ENCODE measurements at places on chromosomes 5 and 9. TPM values are rescaled to one million over a fixed set of nuclear protein-coding genes. Genes with fewer than 3 reads are reported as not detected.

BHMT2 gene
- total RNA-seq, result 0.69 TPM

PAIP2 gene
- 52.6 TPM for total RNA-seq

SCGB3A2 gene
- not detected for total RNA-seq

ELOVL7 gene
- 1.00 TPM for total RNA-seq

LRRC19 gene
- total RNA-seq, result not detected

PCDHB6 gene
- not detected for total RNA-seq

P4HA2 gene
- 49.4 TPM for total RNA-seq

FOXI1 gene
- total RNA-seq, result not detected

SPINK7 gene
- not detected for total RNA-seq

ZCCHC10 gene
- total RNA-seq, result 12.7 TPM

FAM81B gene
- total RNA-seq, result not detected

TLX3 gene
- total RNA-seq, result not detected

POLR3G gene
- total RNA-seq, result 34.8 TPM

NSUN2 gene
- 51.6 TPM for total RNA-seq

SEMA5A gene
- 40.0 TPM for total RNA-seq

FRRS1L gene
- total RNA-seq, result not detected

RLN2 gene
- total RNA-seq, result 0.93 TPM

NUTM2G gene
- not detected for total RNA-seq

OTP gene
- not detected for total RNA-seq

TMOD1 gene
- total RNA-seq, result 3.1 TPM

PTGES gene
- total RNA-seq, result 5.0 TPM

SLC46A2 gene
- not detected for total RNA-seq

GFI1B gene
- total RNA-seq, result not detected

NRG2 gene
- 3.9 TPM for total RNA-seq

ST8SIA4 gene
- 0.33 TPM for total RNA-seq

LCN15 gene
- total RNA-seq, result not detected

MSANTD3 gene
- 93.9 TPM for total RNA-seq

SLC34A3 gene
- not detected for total RNA-seq

SKIC3 gene
- 106 TPM for total RNA-seq

CYSRT1 gene
- 0.67 TPM for total RNA-seq

GPR150 gene
- 0.34 TPM for total RNA-seq

CDKN2B-AS1 gene
- total RNA-seq, result 2.3 TPM

DAPK1 gene
- total RNA-seq, result 54.3 TPM

IL13 gene
- total RNA-seq, result not detected

IL5 gene
- total RNA-seq, result not detected

Measured in melanocyte of skin (primary cell).